Activated T-helper 1 cell treated with anti-CD3 and anti-CD28 coated beads, Interleukin-2, amount 50 U/mL, for 16 hours (primary cell): ENCODE measurements at places on chromosomes 2 and 18.

DNA sequence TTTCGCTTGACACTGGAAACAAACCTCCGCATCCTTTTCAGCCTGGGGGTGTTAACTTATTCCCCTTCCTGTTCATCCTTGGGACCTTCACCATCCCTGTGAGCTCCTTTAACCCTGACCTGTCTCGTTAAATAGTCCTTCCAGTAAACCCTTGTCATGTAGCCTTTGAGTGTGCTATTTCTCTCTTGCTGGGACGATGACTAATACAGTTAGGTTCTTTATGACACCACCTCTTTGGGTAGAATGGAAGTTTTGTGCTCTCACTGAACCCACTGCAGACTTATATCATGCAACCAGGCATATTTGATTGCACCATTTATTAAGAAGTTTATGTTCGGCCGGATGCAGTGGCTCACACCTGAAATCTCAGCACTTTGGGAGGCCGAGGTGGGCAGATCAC lies 40.5 kb upstream of the GAREM1 start:
- no peak for DNase-seq

- DNase-seq, result no peak
Observed at GRCh38 chr2:237242091-237242536, 156.4 kb downstream of the COPS8 start.

- no peak for DNase-seq
Observed at GRCh38 chr2:39306626-39307025, 62.9 kb upstream of the CDKL4 start.

DNA sequence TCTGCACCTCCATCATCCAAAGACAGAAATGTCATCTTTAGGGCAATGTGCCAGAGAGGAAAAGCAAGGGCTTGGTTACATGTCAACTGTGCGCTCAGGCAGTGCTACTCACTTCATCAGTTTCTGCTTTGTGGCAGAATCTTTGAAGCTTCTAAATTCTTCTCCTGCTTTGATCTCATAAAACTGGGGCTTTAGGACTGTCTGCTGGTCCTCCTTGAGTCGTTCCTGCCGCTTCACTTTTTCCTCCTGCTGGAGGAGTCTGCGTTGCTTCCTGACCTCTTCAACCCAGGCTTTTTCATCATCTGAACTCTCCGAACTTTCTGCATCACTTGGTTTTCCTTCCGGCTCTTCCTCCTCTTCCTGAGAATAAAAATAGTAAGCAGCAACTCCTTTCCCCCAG lies 100.8 kb downstream of the NOL10 start:
- DNase-seq, result no peak

- no peak for DNase-seq
Observed at GRCh38 chr2:178954049-178954448, 95.9 kb downstream of the CCDC141 start.

DNA sequence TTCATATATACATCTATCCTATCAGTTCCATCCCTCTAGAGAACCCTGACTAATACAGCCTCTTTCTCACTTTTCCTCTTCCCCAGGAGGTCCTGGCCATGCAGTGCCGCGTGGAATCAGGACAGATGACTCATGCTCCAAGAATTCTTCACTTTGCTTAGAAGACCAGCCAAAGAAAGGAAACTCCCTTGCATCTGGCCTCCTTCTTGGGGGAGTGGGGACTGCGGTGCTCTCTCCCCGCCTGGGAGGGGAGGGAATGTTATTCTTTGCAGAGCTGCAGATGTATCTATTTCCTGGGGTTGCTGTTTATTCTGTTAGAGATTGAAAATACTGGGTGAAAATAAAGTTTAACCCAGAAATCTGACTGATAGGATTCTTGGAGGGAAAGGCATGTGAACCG lies 111.5 kb upstream of the SH3BP4 start:
- no peak for DNase-seq

GRCh38 chr18:76362676-76363075 lies 132.4 kb downstream of the ZNF516 start:
- no peak for DNase-seq

DNA sequence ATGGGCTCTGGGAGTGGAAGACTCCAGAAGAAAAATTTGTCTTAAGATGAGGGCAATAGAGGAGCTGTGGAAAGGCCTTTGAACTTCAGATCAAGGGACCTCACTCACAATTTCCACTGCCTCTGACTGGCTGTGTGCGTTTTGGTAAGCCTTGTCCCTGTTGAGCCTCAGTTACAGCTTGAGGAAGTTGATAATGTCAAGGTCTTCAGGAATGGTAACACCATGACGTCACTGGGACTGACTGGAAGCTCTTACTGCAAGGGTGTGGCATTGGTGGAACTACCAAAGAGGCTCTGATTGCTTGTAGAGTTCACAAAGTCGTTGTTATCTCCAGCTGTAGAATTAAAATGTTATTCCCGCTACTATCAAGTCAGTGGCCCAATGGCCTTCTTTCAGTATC lies 29.2 kb upstream of the CTAGE1 start:
- no peak for DNase-seq

GRCh38 chr2:214069254-214069653 lies 341.6 kb upstream of the VWC2L start:
- no peak for DNase-seq

DNA sequence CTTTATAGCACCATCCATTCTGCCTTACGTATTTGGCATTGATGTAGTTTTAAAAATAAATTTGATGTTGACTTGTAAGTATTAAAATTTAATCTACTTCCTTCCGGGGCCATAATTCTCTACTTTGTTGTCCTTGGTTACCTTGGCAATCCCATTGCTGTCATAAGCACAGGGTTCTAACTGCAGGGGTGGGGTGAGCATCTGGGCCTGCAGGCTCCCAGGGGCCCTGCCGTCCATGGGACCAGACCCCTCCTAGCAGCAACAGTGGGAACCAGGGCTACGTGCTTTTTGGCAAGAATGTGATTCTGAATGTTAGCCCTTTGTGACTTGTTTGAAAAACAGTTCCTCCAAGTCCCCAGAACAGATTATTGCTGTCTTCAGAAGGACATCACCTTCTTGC lies 4.9 kb downstream of the ASAP2 start:
- DNase-seq, result no peak

DNA sequence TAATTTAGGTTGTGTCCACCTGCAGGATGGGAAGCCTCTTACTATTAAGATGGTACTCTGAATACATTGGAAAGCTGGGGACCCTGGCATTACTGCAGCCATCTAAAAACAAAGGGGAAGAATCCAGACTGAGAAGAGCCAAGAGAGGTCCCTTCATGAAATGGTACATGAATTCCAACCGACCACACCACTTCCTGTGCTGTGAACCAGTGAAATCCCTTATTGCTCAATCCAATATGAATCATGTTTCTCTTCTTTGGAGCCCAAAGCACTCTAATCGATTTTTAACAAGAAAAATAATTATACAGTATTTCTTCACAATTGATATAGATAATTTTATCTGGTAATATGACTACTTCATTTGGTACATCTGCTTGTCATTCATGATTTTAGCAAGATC lies 479.7 kb upstream of the RAB6C start:
- no peak for DNase-seq

DNA sequence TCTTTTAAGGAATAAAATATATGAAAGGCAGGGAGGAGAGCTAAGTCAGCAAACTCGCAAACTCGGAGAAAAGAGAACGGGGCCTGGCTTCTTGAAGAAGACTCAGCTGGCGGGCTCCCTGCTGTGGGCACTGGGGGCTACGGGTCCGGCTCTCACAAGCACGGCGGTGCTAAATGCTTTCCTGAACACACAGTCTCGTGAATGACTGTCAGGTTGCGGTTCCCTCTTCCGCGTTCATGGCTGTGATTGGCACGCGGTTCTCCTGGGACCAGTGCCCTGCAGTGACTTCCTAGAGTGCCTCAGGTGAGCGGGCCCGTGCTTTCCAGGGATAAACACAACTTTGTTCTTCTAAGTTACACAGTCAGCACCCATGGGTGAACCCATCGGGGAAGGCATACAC lies 208.4 kb downstream of the HDAC4 start:
- no peak for DNase-seq

DNA sequence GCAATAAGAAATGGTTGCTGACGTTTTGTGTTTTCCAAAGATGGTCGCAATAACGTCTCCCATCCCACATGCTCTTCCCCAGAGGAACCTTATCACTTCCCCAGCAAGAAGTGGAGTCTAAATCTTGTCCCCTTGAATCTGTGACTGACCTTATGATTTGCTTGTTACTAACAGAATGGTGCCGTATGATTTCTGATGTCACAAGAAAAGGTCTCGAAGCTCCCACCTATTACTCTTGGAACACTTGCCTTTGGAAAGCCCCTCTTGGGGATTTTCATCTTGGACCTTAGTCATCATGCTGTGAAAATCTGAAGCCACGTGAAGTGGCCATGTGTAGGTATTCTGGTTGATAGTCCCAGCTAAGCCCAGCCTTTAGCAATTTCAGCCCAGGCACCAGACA lies 86.2 kb upstream of the GLS start:
- DNase-seq, result no peak

DNA sequence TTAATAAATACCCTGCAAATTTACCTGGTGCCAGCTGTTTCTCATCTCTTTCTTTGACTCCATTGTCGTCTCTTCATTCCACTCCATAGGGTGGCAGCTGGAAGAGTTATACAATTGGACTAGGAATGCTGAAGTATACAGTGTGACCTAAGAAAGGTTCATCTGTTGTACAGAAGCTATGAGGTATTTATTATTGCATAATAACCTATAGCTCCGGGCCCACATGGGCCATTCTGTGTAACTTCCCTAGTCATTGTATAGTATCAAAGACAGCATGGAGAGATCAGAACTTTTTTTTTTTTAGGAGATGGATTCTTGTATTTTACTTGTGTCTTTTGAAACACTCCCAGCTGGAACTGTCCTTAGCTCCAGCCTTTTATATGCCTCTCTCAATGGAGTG lies 26.2 kb downstream of the BMP10 start:
- no peak for DNase-seq

DNA sequence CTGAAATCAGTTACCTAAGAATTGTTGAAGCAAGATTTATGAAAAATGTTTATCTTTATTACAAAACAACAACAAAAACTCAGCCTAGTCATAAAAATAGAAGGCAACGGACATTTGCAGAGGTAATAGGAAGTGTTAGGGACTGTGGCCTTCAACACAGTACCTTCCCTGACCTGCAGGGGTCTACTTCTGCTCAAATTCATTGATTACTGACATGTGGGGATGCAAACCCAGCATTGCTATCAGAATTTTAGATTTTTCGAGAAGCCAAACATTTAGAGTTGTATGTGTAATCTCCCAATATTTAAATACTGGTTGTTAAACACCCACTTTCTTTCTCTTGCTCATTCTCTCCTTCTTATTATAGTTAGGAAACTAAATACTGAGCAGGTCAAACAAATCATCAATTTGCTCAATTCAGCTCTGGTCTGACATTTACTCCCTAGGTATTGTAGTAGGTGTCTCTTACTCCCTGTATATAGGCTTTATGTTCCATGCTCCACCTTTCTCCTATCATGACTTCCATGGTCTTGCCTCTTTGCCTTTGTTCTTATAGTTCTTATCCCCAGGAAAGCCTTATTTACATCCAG lies 198.5 kb downstream of the UBE2E3 start:
- no peak for DNase-seq

GRCh38 chr2:68466361-68466777 lies 725 bp downstream of the FBXO48 start:
- DNase-seq, result no peak

DNA sequence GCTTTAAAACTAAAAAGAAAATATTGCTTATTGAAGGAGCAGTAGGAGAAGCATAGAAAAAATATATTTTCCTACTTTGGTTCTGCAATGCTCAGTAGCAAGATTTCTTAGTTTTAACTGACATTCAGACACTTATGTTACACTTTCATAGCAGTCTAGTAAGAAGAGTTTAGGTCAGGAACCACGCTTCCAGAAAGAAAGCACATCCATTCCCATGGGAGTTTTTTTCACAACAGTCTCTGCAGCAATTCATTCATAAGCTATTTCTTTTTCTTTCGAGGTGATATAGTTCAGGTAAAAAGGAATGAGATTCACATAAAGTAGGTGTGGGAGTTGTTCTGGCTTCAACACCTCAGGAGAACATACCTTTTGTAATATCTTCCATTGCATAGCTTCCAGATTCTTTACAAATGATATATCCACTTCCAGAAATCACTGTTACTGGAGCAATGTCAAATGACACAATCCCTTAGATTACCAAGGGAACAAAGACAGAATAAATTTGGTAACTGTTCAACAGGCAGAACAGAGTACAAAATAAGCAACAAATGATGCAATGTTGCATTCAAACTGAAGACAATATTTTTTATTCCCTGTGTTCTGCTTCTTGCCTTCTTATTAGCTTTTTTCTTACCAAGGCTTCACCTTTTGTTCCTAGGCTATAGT lies 95.2 kb upstream of the GULP1 start:
- DNase-seq, result no peak

DNA sequence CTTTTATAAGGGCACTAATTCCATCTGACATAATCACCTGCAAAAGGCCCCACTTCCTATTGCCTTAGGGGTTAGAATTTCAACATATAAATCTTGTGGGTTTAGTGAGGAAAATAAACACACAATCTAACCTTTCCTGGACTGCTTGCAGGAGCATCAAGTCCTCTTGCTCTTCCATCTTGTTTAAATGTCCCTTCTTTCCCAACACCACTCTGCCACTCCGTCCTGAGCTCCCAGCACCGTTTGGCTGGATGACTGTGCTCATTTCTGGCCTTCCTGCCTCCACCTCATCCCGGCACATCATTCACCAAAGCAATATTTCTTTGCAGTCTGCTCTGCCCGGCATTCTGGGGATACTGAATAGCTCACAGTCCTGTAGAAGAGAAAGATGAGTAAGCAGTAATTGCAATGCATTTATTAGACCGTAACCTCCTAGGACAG lies 247.8 kb downstream of the BCL2 start:
- DNase-seq, result no peak

DNA sequence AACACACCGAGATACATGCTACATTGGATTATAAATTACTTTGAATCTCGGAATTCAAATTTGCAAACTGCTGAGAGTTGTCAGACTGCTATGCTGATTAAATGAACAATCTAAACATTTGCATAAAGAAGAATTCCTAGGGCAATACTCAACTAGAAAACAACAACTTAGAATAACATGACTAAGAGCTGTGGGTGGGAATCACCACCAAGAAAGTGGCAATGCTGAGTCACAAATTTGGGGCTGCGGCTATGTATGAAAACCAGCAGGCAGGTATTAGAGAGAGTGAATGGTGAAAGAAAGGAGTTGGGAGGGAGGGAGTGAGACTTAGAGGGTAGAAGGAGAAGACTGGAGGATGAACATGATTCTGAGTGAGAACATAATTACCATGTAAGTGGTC lies 559.5 kb downstream of the PIK3C3 start:
- no peak for DNase-seq

DNA sequence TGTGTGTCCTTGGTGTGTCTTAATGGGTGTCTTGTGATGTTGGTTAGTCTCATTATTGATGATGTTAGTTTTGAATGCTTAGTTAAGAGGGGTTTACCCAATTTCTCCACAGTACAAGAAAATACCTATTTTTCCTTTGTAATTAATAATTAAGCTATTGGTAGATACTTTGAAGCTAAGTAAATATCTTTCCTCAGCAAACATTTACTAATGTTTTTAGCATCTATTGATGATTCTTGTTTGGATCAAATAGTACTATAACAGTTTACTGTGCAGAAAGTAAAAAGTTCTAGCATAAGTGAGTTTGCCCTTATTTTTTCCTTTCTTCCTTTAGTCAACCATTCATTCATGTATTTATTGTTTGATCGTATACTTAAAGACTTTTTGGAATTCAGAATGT lies 19.1 kb downstream of the MAP3K20 start:
- no peak for DNase-seq
